Diencephalon (tissue), 1 donor: ENCODE measurements at places on chromosomes 12 and 14. TPM values are rescaled to one million over a fixed set of nuclear protein-coding genes. Genes with fewer than 3 reads are reported as not detected.

The CSAD gene
- 16.6 TPM for total RNA-seq

The TMTC2 gene
- total RNA-seq: 43.4 TPM

The GPR68 gene
- total RNA-seq: 8.1 TPM

The AKAP6 gene
- total RNA-seq: 161 TPM

The CACNA1C gene
- total RNA-seq: 33.0 TPM

The PMCH gene
- 109 TPM for total RNA-seq

The APOF gene
- not detected for total RNA-seq

The STAC3 gene
- 1.4 TPM for total RNA-seq

The ARHGEF40 gene
- total RNA-seq: 23.5 TPM

The TMEM116 gene
- total RNA-seq: 38.5 TPM

The TEDC1 gene
- total RNA-seq: 7.8 TPM

The INHBE gene
- total RNA-seq: not detected

The HDAC7 gene
- total RNA-seq: 6.5 TPM

The RIPK3 gene
- 0.69 TPM for total RNA-seq

The VAMP1 gene
- total RNA-seq: 27.2 TPM

The ABCD2 gene
- total RNA-seq: 21.0 TPM

The NELL2 gene
- total RNA-seq: 462 TPM
